WTC11 (cell line): ENCODE measurements at places on chromosomes 16 and 17.

- no peak for DNase-seq
Measured at GRCh38 chr16:1470481-1471251, 4.2 kb downstream of the CLCN7 start.

DNA sequence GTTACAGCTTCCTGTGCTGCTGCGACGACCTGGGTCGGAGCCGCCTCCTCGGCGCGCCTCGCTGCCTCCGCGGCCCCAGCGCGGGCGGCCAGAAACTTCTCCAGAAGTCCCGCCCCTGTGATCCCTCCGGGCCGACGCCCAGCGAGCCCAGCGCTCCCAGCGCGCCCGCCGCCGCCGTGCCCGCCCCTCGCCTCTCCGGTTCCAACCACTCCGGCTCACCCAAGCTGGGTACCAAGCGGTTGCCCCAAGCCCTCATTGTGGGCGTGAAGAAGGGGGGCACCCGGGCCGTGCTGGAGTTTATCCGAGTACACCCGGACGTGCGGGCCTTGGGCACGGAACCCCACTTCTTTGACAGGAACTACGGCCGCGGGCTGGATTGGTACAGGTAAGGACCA lies 746 bp downstream of the HS3ST2 start:
- peak; percentile 66 for DNase-seq

- DNase-seq = peak; percentile 63
Measured at GRCh38 chr17:79793924-79794304, 3.0 kb downstream of the CBX8 start.

DNA sequence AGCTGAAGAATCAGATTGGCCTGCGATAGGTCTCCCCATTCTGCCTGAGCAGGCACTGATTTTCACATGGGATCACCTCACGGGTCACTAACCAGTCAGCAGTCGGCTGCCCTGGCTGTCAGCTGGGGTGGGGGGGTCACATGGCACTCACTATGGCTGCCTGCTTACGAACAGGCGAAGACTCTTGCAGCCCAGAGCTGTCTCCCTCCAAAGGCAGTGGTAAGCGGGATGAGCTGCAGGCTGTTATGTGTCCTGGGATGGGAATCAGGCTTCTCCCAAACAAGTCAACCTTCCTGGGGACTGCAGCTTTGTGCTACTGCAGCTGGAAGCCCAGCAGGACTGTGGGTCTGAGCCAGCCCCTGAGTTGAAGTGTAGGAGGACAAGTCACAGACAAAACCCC lies 29.0 kb upstream of the ADORA2B start:
- DNase-seq = peak; percentile 8

DNA sequence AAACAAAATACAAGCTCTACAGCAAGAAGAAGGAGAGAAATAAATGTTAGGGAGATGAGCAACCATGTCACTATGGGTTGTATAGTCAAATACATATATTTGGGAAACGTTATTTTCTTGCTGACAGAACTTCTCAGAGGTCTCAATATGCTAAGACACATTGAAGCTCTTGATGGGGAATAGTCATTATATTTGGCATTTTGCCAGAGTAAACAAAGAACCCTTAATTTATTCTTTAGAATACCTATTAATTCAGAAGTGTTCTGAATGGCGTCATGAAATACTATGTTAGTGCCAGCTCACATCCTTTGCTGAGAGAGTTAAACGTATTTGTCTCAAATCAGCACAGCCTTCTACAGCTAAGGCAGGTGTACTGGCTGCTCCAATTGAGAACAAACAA lies 458.9 kb downstream of the CDH13 start:
- DNase-seq = no peak

- DNase-seq = peak; percentile 79
Measured at GRCh38 chr17:4833178-4833940, at the start of gene MINK1. Gene MINK1 (plus strand): TSS chr17:4833340. CDS start chr17:4833584, 244 bp downstream.

GRCh38 chr16:24138024-24138423 lies 118.1 kb upstream of the CACNG3 start:
- DNase-seq = peak; percentile 54

- DNase-seq = no peak
Measured at GRCh38 chr16:1278477-1278876, 22.6 kb downstream of the TPSD1 start.

DNA sequence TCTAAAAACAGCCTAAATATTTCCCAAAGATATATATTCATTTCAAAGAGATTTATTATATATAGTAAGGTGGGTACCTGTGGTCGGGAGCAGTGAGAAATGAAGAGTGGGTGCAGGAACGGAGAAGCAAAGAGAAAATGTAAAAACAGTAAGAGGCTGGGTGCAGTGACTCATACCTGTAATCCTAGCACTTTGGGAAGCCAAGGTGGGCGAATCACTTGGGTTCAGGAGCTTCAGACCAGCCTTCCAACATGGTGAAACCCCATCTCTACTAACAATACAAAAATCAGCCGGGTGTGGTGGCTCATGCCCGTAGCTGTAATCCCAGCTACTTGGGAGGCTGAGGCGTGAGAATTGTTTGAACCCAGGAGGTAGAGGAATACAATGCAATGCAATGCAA lies 257.1 kb downstream of the BCAS3 start:
- no peak for DNase-seq

GRCh38 chr17:42700586-42701289 lies 18.4 kb downstream of the CNTNAP1 start:
- no peak for DNase-seq

- DNase-seq = no peak
Measured at GRCh38 chr16:68377667-68378393, 67.0 kb downstream of the PRMT7 start.

DNA sequence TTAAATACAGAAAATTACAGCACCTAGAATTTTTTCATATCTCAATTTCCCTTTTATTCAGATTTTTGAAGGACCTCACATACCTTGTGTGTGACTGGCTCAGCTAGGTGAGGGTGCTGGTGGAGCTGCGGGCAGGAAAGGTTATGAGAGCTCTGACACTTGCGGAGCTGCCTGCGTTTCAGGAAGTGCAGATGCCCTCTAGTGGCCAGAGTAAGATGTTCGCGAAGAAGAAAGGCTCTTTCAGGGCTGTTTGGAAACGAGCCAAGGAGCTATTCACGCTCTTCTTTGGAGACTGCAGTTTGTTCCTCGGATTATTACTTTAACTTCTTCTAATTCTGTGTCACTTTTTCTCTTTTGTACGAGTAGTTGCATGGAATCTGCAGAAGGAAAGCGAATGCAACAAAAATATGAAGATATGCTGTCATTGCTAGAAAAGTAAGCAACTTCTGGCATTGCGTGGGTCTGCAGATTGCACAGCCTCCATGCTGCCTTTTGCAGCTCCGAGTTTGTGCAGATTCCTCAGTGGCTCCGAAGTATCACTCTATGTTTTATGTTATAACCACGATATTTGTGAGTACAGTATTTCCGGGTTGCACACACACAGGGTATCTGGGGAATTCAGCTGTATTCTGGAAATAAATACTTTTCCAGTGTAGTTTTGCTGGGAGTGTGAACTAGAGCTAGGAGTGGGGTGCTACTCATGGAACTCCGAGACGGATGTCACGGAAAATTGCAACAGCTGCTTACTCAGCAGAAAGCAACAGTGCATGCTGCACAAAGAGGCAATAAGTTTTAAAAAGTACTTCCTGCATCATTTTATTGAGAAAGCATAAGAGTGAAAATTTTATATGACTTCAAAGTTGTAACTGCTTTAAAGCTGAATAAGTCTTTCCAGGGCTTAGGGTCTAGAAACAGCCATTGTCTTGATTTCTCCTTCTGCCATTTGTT lies 46.3 kb downstream of the DNAH9 start:
- peak; percentile 56 for DNase-seq

- peak; percentile 46 for DNase-seq
Measured at GRCh38 chr16:30609002-30609925, 925 bp downstream of the ZNF689 start.

DNA sequence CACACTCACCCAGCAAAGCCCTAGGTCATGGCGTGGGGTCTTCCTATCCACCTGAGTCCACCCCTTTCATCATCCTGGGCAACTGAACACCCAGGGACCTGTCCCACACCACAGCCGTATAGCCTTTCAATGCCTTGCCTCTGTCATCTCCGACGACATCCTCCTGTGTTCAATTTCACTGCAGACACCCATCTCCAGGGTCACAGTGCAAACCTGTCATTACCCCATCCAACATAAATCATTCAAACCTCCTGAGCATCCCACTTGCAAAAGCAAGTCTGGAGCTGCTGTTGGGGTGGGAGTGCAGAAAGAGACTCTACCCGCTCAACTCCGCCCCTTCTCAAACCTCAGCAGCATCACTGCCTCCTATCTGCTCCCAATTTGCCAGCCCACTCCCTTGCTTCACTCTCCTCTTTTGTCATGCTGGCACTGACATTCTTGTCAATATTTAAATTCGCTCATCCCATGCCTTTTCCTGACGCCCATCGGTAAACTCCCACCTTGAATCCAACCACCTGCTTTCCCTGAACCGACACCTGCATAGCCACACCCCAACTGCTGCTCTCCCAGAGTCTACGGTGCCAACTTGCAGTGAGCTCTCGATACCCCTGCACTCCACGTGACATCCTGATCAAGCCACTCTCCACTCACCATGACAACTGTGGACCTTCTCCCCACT lies 37.0 kb downstream of the MARF1 start:
- no peak for DNase-seq

- no peak for DNase-seq
Measured at GRCh38 chr16:66212428-66212827, 154.1 kb upstream of the CDH5 start.

DNA sequence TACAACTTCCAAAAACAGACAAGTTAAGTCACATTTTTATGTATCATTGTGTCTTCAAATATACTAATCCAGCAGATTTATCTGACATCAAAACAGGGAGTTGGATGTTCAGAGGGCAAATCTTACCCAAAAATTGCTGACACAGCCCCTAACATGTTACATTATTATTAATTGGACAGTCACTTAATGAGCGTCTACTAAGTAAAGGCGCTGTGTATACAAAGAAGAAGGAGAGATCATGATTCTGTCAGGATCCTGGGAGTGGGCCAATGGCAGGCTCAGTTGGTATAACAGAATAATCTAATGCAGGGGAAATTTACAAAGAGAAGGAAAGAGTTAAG lies 18.4 kb upstream of the CD300E start:
- no peak for DNase-seq
